ENCODE measurements at places on chromosomes 3 and 15. TPM values are rescaled to one million over a fixed set of nuclear protein-coding genes. Genes with fewer than 3 reads are reported as not detected.

DNA sequence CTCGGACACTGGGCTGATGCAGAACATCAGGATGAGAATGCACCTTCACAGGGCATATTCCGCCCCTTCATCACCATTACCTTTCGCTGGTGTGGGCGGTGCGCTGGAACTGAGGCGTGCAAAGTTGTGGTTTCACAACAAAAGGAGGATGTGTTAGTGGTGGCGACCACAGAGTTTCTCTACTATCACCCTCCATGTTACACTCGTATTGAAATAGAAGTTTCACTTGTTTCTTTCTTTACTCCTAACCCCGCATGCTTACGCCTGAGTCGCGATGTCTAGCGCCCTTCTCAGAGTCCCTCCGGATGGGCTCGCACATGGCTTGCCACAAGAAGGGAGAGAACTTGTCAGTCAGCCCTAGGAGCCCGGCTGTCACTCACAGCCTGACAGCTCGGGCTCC, 148.7 kb downstream of the GABRB3 start:
- no peak overlapping the region for H3K27ac ChIP-seq
- no peaks in the 10 kb centered on the region for H3K27me3 ChIP-seq
- no peaks in the 10 kb centered on the region for H3K4me1 ChIP-seq
- no peak overlapping the region for H3K4me3 ChIP-seq
- H3K36me3 ChIP-seq = no peaks in the 10 kb centered on the region

GRCh38 chr3:16738451-16738850, 133.2 kb upstream of the DAZL start:
- no peak overlapping the region for H3K4me3 ChIP-seq
- no peaks in the 10 kb centered on the region for H3K4me1 ChIP-seq
- H3K27me3 ChIP-seq = no peaks in the 10 kb centered on the region
- H3K27ac ChIP-seq = no peak overlapping the region

GRCh38 chr15:40443255-40443654, 2.5 kb downstream of the BAHD1 start:
- no peak overlapping the region for H3K4me3 ChIP-seq
- H3K36me3 ChIP-seq = no peaks in the 10 kb centered on the region
- H3K27me3 ChIP-seq = no peaks in the 10 kb centered on the region
- no peak overlapping the region for H3K27ac ChIP-seq
- no peak for DNase-seq

GRCh38 chr3:186988806-186989205, 58.5 kb downstream of the ST6GAL1 start:
- H3K36me3 ChIP-seq = no peaks in the 10 kb centered on the region
- H3K4me3 ChIP-seq = no peak overlapping the region
- H3K4me1 ChIP-seq = no peaks in the 10 kb centered on the region
- H3K27me3 ChIP-seq = no peaks in the 10 kb centered on the region
- no peak for DNase-seq

DNA sequence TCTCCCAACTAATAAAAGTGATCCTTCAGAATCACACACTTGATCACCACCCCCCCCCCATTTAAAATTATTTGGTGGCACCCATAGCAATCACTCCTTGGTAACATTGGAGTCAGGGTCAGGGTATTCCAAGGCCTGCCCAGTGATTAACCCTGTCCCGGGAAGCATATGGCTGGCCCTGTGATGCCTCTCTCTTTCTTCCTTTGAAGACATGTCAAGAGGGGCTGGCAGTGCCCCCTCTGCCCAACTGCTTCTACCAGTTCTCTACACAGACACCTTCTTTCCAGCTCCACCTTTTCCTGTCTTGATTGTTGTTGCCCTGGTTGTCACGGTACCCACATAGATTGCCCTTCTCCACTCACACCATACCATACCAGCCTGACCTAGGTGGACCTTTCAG, 30.9 kb upstream of the MANF start:
- no peaks in the 10 kb centered on the region for H3K27me3 ChIP-seq
- no peaks in the 10 kb centered on the region for H3K4me1 ChIP-seq
- H3K36me3 ChIP-seq = no peaks in the 10 kb centered on the region
- no peak overlapping the region for H3K4me3 ChIP-seq

- H3K27me3 ChIP-seq = no peaks in the 10 kb centered on the region
- H3K4me1 ChIP-seq = no peaks in the 10 kb centered on the region
- no peaks in the 10 kb centered on the region for H3K36me3 ChIP-seq
- no peak overlapping the region for H3K4me3 ChIP-seq
- H3K27ac ChIP-seq = no peak overlapping the region
Observed at GRCh38 chr15:25763331-25763751, 99.8 kb downstream of the ATP10A start.

DNA sequence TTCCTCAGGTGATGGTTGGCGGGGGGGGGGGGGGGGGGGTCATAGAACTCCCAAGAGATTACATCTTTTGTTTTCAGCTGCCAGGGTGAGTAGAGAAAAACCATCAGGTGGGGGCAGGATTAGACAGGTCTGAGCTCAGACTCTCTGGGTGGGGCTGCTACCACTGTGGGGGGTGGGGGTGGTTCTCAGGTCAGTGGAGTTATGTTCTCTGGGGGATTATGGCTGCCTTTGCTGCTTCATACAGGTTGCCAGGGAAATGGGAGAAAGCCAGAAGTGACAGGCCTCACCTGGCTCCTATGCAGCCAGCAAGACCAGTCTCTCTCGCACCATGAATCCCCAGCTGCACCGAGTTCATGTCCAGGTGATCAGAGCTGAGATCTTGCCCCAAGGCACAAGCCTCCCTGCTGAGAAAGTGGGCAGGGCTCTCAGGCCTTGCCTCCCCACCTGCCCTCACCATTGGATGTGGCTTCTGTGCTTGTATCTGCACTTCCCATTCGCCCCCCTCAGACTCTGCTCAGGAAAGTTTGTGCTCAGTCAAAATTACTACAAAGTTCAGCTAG, 828.1 kb downstream of the MCTP2 start:
- H3K36me3 ChIP-seq = no peaks in the 10 kb centered on the region
- H3K27me3 ChIP-seq = no peaks in the 10 kb centered on the region
- H3K4me3 ChIP-seq = no peak overlapping the region
- DNase-seq = no peak

DNA sequence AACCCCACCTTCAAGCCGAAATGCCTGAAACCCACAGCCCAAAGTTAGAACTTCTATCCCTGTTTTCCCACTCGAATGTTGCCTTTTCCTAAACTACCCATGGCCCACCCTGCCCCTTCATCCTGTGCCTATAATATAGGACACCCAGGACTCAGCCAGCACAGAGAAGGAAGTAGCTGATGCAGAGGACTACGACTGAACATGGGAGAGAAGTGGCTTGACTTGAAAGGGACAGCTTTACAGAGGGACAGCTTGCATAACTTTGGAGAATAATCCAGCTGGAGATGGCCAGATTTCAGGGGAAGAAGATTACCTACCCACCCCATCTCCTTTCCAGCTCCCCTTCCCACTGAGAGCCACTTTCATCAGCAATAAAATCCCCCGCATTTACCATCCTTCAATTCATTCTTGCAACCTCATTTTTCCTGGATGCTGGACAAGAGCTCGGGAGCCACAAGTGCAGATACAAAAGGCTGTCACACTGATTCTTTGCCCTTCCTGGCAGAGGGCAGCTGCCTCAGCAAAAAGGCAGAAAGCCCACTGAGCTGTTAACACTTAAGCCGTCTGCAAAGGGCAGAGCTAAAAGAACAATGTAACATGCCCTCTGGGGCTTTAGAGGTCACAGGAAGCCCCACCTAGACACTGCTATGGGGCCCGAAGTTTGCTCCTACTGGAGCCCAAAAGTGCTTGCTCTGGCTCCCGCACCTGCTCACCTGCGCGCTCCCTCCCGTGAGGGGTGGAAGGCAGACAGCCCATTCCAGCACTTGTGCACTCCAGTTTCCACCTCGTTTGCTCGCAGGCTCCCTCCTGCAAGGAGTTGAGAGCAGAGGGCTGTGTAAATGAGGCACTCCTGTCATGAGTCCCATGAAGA, 224.0 kb downstream of the TBC1D5 start:
- no peak overlapping the region for H3K27ac ChIP-seq
- DNase-seq = no peak
- H3K27me3 ChIP-seq = no peaks in the 10 kb centered on the region
- no peaks in the 10 kb centered on the region for H3K36me3 ChIP-seq
- H3K4me3 ChIP-seq = no peak overlapping the region

DNA sequence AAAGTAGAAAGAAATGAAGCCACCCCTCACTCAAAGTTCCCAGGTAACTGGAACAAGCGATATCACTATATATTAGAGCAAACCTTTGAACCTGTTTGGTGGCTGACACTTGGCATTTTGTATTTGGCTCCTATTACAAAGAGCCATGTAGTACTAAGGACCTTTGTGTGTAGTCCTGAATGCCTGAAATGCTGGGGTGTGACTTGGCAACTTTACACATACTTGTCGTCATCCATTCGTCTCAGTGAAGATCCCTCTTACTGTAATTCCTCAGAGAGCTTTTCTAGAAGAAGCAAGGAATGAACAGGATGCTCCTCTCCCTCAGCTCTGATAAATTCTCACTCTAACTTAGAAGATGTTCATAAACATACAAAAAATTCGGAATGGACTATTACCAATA, 216.1 kb upstream of the CDIN1 start:
- no peaks in the 10 kb centered on the region for H3K27me3 ChIP-seq
- no peaks in the 10 kb centered on the region for H3K4me1 ChIP-seq
- H3K36me3 ChIP-seq = no peaks in the 10 kb centered on the region
- H3K4me3 ChIP-seq = no peak overlapping the region
- H3K27ac ChIP-seq = no peak overlapping the region
- DNase-seq = no peak

DNA sequence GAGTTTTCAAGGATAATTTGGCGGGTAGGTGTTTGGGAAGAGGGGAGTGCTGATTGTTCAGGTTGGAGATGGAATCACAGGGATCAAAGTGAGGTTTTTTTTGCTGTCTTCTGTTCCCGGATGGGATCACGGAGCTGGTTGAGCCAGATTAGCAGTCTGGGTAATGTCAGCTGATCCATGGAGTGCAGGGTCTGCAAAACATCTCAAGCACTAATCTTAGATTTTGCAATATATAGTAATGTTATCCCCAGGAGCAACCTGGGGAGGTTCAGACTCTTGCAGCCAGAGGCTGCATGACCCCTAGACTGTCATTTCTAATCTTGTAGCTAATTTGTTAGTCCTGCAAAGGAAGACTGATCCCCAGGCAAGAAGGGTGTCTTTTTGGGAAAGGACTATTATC, 354.1 kb upstream of the SGO1 start:
- H3K27me3 ChIP-seq = no peaks in the 10 kb centered on the region
- DNase-seq = no peak
- H3K4me1 ChIP-seq = no peaks in the 10 kb centered on the region
- H3K4me3 ChIP-seq = no peak overlapping the region

- H3K27me3 ChIP-seq = no peaks in the 10 kb centered on the region
- peaks cover 13% of the 10 kb centered on the region for H3K4me1 ChIP-seq
- no peak for DNase-seq
- peaks cover 57% of the 10 kb centered on the region for H3K36me3 ChIP-seq
- no peak overlapping the region for H3K27ac ChIP-seq
Observed at GRCh38 chr15:58167095-58167691, 29.0 kb downstream of the AQP9 start.

Gene FAM107A
- 0.33 TPM for total RNA-seq

Gene UBE3A
- 52.4 TPM for total RNA-seq

Gene C15orf62
- 1.2 TPM for total RNA-seq

Gene CDAN1
- total RNA-seq = 5.5 TPM

Measured in right lobe of liver (tissue), 6 donors.